Immature natural killer cell (primary cell): ENCODE measurements at places on chromosomes 7 and 10.
A peak's percentile ranks its signal among the peaks of the same experiment; 100 is the strongest.

DNA sequence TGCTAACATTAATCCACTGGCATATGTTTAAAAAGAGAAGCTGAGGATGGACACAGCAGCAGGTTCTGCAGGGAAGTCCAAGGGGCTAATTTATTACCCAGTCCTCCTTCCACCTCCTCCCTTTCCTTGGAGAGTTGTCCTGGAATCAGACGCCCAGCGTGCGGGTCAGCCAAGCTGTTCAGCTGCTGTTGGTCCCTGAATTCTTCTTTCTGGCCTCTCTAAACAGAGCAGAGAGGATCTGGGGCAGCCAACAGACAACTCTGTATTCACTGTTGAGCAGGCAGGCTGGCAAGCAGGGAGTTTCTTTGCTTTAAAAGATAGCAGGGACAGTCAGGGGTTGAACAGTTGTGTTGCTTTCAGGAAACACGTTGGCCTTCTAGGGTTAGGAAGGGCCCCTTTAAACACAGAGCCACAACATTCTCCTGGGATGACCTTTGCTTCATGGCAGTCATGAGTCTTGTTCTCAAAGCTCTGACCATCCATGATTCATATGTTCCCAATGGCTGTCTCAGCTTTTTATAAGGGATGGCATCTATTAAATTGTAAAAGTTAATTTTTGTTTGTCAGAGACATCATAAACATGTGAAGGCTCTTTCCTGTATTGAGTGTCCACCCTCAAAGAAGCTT is 217.0 kb downstream of the CREB5 start:
- DNase-seq, result no peak

DNA sequence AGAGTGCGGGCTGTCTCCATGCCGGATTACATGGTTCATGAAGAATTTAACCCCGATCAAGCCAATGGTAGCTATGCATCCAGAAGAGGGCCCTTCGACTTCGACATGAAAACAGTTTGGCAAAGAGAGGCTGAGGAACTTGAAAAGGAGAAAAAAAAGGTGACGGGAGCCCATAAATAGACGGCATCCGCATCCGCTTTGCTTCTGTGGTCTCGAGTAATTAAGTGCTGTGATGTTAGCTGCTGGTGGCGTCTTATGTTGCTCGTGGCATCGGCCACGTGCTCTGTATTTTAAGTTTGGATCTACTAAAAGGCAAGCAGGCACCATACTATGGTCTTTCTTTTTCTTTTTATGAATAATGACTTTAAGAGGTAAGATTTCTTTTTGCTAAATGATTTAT is 11.1 kb downstream of the C7orf57 start:
- DNase-seq, result peak; percentile 44

DNA sequence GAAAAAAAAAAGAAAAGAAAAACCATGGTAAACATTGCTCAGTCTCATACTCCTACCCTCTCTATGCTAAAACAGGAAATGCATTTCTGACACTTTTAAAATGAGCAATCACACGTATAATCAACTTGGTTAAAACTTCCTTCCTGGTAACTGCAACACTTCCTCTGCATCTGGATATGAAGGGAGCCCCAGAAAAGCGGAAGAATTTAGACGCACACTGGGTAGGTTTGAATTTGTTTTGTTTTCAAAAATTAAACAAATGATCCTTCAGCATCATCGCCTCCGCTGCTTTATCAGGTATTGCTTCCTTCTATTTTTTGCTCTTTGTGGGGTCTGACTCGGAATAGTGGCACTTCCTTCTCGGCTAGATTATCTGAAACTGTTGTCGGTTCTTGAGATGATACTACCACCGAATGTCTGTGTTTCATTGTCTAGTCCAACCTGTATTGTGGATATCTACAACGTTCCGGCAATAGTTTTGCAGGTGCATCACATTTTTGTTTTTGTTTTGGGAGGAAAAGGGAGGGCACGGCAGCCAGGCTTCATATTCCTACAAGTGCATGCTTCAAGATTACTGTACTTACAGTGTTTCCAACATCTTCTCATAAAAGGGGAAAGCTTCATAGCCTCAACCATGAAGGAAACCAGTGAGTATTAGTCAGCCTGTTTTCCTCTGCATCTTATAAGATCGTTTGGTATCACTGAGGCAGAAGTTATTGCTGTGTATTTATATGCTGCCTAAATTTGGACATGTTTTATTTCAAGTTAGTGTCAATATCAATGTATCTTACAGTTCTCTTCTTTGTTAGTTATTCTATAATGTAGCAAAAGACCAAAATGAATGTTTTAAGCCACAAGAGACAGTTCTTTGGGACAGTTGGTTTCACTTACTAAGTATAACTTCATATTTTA is at the start of gene PIK3CG:
TSS of gene PIK3CG (plus strand) at position 153 of the 912 bp plus-strand sequence. CDS start 2,280 bp downstream, outside the sequence.
- DNase-seq, result peak; percentile 74

DNA sequence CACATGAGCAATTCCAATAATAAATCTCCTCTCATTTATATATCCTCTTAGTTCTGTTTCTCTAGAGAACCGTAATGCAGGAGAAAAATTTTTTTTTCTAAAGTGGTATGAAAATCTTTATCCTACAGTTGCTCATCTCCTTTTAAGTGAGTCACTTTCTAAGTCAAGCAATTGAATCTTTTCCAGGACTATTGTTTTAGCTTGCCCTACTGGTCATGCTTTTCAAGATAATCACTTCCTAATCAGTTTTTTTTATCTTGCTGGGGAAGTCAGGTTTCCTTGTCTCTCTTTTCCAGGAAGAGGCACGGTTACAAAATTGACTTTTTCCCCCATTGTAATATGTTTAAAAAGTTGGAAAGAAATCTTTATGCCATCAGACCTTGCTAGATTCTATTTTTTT is 44.0 kb downstream of the INPP5F start:
- no peak for DNase-seq

DNA sequence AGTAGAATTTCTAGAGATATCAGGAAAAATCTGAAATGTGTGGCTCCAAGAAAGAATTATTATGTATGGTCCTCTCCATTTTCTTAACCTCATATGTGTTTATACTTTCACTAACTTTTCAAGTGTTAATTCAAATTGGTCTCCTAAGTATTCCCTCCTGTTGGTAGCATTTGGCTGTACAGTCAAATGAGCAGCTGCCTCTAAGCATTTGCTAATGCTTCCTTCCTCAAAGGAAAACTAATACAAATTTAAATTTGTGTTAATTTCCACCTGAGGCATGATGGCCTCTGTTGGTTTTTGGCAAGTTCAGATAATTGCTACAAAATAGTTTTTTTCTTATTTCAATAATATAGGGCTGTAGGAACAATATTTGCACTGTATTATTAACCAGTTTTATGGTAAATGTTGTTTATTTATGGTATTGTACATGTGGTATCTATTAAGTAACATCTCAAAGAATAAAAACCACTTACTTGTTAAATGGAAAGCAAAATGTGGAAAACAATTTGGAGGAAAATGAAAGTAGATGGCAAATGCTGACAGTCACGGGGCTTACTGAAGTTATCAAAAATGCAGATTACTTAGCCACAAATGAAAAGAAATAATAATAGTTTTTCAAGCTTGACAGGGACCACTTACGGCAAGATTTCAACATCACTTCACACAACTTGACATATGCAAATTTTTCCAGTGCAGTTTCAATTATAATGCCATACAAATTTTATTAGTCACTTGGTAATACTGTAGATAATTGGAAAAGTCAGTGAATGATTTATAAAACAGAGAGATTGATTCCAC is 299.3 kb upstream of the MEOX2 start:
- no peak for DNase-seq

GRCh38 chr10:1381339-1381738 is 325.2 kb downstream of the WDR37 start:
- no peak for DNase-seq

GRCh38 chr10:7409045-7409731 is 1.6 kb downstream of the SFMBT2 start:
- DNase-seq, result peak; percentile 41

GRCh38 chr7:41489885-41490284 is 213.0 kb downstream of the INHBA start:
- no peak for DNase-seq
